T-helper 2 cell (primary cell): ENCODE measurements at places on chromosomes 16 and 17.
A peak's percentile ranks its signal among the peaks of the same experiment; 100 is the strongest.

DNA sequence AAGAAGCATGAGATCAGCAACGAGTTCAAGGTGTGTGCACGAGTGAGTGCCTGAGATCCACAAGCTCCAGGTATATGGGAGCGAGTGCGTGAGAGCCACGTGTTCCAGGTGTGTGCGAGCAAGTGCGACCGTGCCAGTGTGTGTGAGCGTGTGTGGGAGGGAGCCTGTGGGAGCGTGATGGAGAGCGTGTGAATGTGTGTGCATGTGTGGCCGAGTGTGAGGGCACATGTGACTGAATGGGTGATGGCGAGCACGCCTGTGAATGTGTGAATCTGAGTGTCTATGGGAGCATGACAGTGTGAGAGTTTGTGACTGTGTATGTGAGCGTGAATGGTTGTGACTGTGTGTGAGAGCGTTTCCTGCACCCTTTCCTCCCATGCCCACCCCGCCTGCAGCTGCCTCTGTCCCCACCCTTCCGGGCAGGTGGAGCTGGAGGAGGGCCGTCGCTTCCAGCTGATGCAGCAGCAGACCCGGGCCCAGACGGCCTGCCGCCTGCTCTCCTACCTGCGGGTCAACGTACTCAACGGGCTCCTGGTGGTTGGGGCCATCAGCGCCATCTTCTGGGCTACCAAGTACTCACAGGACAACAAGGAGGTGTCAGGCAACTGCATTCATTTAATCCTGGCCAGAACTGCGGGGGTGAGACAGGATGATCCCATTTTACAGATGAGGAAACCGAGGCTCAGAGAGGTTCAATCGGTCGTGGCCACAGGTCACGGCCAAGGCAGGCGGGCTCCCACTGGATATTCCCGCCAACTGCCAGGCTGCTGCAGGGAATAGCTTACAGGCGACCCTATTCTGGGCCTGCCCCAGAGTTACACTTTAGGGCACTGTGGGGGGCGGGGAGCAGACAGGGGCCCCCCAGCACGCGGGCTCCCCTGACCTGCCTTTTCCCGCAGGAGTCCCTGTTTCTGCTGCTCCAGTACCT, 3.7 kb downstream of the TMC8 start:
- DNase-seq = no peak

- no peak for DNase-seq
These were observed 64.9 kb downstream of the NDEL1 start for GRCh38 chr17:8500609-8501008.

DNA sequence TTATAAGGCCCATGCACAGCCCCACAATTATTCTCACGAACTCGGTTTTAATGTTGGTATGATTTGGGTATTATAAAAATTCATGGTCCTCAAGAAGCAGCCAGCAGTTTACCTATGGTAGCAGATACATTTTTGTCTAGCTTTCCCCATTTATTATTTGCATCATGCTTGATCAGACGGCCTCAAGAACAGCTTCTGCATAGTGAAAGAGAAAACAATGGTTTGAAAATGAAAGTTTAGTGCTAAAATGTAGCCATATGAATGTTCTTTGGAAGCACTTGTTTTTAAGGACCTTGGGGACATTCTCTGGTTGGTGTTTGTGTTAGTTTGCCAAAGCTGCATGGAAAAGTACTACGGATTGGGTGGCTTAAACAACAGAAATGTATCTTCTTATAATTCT, 72.4 kb upstream of the CPHXL start:
- no peak for DNase-seq

DNA sequence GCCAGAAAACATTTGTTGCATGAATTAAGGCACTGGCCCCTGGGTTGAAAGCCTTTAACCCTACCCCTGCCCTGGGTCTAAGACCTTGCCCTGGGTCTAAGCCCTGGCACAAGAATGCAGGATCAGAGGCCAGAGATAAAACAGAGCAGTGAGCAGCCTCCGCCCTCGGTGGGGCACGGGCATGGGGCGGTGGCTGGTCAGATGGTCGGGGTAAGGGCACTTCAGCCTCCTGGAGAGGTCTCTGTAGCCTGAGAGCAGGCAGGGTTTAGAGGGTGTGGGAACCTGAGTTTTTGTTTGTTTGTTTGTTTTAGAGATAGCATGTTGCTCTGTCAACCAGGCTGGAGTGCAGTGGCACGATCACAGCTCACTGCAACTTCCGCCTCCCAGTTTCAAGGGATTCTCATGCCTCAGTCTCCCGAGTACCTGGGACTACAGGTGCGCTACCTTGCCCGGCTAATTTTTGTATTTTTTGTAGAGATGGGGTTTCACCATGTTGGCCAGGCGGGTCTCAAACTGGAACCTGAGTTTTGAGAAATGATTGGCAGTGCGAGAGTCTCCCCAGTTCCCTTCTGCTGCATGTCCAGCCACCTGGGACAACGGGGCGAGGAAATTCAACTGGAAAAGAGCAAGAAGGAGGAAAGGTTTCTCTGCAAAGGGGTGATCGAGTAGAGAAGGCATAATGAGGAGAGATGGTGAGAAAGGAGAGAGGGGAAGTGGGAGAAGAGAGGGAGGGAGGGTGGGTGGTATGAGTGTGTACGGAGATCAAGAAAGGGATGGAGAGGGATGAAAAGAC, 27.7 kb downstream of the TNS4 start:
- no peak for DNase-seq

- no peak for DNase-seq
These were observed 62.5 kb downstream of the DNAH3 start for GRCh38 chr16:21088143-21088542.

DNA sequence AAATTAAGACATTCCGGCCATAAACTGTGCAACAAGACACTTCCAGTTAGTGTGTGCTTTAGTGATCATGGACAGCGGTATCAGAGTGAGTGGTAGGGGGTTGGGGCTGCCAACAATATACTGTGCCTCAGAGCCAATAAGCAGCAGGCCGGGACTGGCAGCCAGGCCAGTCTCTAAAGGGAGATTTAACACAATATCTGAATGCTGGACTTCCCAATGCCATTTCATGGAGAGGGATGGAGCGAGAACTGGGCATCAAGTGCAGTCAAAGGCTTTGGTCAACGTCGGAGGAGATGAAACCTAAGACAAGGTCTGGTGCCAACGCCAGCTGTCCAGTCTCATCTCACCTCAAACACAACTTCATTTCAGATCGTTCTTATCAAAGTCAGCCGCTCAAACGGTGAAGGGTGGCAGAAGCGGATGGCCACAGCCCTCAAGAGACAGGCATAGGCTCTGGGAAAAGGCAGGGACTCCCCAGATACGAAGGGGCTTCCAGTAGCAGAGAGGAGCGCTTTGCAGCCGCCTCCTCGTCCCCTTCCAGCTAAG, 935 bp downstream of the USP32 start:
- no peak for DNase-seq

DNA sequence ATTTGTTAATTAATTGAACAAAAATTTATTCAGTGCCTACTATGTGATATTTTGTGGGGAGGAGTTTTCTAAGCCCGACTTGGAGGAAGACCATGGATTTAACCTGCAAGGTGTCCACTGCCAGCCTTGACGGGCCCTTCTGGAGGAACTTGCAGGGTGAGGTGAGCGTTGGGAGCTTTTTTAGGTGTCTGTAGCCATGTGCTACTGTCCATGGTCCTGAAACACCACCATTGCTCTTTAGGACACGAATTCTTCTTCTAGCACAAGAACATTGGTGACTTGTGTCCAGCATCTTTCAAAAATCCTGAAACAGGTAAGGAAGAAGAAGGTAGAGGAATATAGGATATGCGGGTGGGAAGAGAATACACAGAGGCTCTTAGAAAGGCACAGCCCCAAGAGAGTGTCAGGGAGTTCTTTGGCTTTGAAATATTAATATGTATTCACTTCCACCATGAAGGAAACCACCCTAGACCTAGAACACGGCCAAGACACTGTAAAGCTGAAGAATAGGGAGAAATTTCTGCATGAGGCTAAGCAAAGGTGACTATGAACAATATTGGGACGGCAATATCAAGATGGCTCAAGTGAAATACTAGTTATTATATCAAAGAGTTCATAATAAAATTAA, 27.9 kb upstream of the OR4D1 start:
- DNase-seq = peak; percentile 64

- DNase-seq = no peak
These were observed 820.0 kb upstream of the EEF2KMT start for GRCh38 chr16:5917436-5918195.

- DNase-seq = no peak
These were observed 5.7 kb downstream of the CBX1 start for GRCh38 chr17:48095611-48096010.

DNA sequence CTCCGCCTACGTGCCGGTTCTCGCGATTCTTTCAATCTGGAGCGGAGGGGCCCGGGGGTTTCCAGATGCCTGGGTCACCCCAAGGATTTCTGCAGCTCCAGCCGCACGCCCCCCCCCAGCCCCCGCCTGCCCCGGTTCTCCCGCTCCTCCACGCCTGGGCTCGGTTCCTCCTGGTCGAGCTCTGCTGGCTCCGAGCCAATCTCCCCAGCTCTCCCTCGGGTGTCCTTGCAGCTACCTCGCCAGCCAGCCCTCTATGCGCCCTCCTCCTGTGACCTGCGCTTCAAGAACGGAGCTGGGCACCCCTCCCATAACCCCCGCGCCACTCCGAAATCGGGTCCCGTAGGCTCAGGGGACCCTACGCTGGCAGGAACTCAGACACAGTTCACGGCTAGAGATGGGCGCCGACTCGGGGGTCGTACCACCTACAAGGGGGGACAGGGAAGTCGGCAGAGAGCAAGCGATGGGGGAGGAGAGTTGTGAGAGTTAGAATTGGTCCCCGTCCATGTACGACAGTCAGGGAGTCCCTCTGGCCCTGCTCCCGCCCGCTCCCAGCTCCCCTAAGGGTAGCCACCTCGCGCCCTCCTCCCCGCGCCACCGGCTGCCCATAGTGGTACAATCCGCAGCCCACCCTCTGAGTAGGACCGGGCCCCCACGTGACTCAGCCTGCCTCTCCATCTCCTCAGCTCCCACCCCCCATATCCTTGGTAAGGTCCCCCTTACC, 961 bp downstream of the FGF11 start:
- no peak for DNase-seq

GRCh38 chr16:7344830-7345780, 12.5 kb downstream of the RBFOX1 start:
- no peak for DNase-seq

GRCh38 chr17:41212524-41213169, 13.8 kb upstream of the KRTAP9-2 start:
- DNase-seq = no peak

DNA sequence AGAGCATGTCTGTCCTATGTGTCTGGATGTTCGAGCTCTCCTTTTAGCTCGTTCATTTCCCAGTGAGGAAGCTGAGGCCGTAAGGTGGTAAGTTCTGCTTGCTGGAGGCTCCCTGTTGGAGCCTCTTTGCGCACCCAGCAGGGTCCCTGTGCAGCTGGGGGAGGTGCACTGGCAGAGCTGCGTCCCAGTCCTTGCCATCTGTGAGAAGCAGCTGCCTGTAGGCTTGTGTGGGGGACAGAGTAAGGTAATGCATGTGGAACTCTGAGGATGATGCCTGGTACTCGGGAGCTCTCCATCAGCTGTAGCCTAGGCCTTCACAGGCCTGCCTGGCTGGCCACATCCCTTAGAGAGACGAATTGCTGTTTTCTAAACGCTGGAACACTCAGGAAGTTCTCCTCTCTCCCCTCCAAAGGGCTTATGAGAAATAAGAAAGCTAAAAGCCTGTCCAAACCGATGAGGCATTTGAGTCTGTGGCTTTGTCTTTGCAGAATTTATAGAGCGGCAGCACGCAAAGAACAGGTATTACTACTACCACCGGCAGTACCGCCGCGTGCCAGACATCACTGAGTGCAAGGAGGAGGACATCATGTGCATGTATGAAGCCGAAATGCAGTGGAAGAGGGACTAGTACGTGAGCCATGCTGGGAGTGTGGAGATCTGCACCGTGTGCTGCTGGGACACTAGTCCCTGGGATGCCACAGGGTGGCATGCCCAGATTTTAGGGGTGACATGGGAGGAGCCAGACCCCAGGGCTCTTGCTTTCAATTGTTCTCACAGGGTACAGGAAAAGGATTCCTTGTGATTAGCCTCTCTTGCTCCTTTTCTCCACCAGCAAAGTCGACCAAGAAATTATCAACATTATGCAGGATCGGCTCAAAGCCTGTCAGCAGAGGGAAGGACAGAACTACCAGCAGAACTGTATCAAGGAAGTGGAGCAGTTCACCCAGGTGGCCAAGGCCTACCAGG, 1.6 kb downstream of the NDUFB10 start:
- DNase-seq = peak; percentile 84

- no peak for DNase-seq
These were observed 152.7 kb upstream of the MAF start for GRCh38 chr16:79753286-79753685.

GRCh38 chr16:12771341-12771798, 32.3 kb downstream of the CPPED1 start:
- no peak for DNase-seq

DNA sequence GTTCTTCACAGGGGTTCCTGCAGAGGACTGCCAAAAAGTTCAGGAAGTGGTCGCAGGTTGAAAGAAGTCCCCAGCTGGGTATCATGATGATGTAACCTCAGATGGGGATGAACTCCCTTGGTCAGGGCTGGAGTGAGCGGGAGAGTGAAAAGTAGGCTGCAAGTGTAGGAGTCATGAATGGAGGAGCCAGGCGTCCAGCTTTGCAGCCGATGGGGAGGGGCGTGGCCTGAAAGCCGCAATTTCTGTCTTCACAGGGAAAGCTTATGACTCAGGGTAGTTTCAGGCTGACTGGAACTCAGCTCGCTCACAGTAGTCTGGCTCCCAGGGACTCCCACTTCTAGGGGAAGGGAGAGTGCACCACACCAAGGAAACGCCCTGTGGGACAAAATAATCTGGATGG, 70.0 kb upstream of the HS3ST3A1 start:
- DNase-seq = no peak

DNA sequence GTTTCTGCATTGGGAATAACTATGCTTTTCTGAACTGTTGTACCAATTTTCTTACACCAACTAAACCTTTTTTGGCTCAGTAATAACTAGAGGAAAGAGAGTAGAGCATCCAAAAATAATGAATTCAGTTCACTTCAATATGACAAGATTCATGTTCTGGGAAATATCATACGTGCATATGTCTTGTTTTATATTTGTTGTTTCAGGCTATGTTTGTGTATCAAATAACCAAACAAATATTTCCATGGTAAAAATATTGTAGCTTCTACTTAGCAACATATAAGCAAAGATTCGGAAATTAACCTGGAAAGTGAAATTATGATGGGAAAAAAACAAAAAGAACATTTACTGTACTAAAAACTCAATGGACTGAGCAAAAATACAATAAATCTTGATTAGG, 503.2 kb downstream of the TMEM114 start:
- no peak for DNase-seq

GRCh38 chr16:75263291-75263962, 12.0 kb upstream of the BCAR1 start:
- DNase-seq = no peak

- peak; percentile 57 for DNase-seq
These were observed 24.3 kb upstream of the KRT20 start for GRCh38 chr17:40909351-40909750.

GRCh38 chr17:45851873-45852272, 7.2 kb downstream of the SPPL2C start:
- no peak for DNase-seq
